ENCODE measurements at places on chromosomes 5 and 9. TPM values are rescaled to one million over a fixed set of nuclear protein-coding genes. Genes with fewer than 3 reads are reported as not detected.

DNA sequence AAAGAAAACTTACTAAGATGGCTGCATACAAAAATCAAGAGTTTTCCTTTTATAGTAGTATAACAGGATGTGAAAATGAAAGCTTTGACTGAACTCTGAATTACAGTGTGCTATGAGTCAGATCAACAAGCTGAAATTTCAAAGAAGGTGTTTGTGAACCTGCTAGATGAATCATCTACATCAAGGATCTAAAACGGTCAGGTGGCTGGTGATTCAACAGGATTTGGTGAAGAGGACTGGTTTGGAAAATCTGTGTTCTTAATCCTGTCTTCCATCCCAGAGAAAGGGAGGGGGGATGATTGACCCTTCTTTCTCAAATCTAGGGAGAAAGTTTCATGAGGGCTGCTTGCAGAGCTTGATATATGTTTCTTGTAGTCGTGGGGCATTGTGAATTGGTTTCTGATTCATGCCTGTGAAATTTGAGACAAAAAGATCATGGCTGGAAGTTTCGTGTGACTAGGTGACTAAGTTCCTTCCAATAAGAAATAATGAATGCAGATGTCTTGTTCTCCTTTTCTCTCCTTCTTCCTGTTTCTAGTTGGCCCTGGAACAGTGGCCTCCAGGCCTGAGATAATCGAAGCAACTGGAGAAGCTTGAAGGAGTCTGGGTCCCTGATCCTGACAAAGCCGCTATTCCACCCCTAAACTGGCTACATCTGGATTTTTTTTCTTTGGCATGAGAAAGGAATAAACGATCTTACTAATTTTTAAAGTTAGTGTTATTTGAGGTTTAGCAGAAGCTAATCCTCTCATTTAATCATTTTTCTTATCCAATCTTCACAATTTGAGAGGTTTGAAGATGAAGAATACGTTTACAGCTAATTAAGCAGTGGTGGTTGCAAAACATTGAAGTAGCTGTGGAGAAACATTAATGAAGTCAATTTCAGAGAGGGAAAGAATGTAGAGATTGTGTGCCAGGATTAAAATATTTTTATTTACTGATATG lies 67.2 kb downstream of the MRPS30 start:
- peak; percentile 98 for DNase-seq

- DNase-seq: no peak
These were observed 314.5 kb downstream of the ADGRV1 start for GRCh38 chr5:90873033-90873517.

- DNase-seq: no peak
These were observed 2.8 kb downstream of the GM2A start for GRCh38 chr5:151255621-151256286.

DNA sequence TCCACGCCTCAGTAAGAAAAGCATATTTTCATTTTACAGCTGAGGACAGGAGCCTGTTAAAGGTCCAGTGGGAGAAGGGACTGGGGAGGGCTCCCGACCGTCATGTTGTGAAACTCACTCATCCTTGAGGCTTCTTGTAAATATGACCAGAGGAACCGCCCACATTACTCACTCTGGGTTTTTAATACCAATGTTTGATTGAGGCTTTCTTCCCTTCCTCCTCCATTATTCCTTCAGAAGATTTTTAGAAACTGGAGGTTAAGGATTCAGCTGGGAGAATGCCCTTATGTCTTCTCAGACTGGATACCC lies 61.4 kb upstream of the GLRX start:
- no peak for DNase-seq

Gene FBXL7
- 4.4 TPM for total RNA-seq

GRCh38 chr5:157918811-157919742 lies 60.1 kb upstream of the CLINT1 start:
- no peak for DNase-seq

DNA sequence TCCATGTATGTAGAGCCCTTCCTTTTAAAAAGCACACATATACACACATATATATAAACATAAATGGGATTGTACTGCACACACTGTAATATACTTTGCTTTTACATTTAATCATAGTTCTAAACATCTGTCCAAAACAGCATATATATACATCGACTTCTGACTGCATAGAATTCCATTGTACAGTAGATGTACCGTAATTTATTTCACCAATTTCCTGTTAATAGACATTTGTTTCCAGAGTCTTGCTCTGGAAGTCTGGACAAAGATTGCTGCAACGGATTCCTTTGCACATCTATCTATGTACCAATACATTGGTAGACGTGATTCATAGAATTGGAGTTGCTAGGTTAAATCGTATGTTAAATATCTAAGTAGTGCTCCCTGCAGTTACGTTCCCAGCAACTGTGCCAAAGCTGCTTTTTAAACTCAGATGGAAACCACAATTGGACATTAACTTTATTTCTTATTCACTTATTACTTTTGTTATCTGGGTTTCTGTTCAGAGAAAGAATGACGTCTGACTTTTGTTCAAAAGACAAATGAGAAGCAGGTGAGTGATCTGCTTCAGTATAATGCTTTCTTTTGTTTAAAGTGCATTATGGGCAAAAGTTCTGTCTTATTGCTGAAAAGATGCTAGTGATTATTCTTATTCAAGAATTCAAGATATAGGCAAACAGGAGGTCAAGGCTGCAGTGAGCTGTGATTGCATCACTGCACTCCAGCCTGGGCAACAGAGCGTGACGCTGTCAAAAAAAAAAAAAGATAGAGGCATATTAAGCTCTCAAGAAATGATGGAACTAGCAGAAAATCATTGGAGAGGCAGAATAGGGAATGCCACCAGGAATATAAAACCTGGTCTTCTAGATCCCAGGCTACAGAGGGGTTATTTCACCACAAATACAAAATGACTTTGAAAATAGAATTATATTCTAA lies 138.2 kb downstream of the FGF1 start:
- DNase-seq: no peak

- DNase-seq: no peak
These were observed 145.6 kb downstream of the CNTLN start for GRCh38 chr9:17280350-17281012.

Gene FGF1
- 12.1 TPM for total RNA-seq

GRCh38 chr9:83681490-83681889 lies 26.3 kb downstream of the UBQLN1 start:
- no peak for DNase-seq

Gene TRIM14
- total RNA-seq: 9.4 TPM

- no peak for DNase-seq
These were observed 115.0 kb upstream of the CACNA1B start for GRCh38 chr9:137762414-137763061.

DNA sequence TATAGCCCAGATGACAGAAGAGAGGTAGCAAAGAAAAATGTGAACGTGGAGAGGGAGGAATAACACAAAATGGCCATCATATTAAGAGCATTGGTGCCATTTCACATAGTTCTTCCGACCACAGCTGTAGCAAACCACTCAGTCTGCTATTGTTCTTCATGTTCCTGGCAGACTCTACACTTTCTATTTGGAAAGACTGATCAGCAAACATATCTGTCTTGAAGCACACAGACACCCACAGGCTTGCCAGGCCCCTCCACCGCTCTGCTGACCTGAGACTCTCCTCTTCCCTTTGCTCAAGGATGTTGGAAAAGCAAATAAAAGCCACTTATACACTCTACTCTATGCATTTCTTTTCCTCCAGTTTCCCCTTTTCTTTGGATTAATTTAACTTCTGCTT lies 298.0 kb downstream of the FBXL7 start:
- no peak for DNase-seq

Gene ALDOB
- total RNA-seq: not detected

DNA sequence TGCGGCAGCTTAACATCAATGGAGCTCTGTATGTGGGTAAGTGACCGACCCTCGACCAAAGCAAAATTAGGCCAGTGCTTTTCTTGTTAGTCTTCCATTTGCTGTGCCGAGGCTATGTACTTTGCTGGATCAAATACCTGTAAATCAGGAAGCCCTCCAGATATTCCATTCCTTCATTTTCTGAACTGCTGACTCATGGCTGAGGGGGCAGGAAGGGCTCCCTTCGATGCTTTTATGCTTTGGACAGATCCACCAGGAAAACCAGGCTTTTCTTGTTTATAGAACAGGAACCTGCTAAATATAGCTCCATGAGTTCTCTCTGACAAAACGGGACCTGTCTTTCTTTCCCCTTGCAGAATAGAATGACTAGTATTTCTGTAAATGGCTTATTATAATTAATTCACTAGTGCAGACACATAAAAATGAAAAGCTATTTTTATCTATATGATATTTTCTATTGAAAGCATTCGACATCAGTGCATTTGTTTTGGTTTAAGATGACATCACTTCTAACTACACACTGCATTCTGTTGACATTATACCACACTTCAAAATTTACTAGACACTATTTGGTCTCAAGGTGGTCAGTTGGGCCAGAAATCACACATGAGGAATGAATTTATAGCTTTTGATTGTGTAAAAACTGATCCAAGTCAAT lies 93.3 kb downstream of the LIFR start:
- DNase-seq: peak; percentile 18

- DNase-seq: peak; percentile 90
These were observed 33.1 kb downstream of the RASA1 start for GRCh38 chr5:87300744-87301143.

Gene KIAA1191
- 92.4 TPM for total RNA-seq

Gene PLPPR1
- total RNA-seq: not detected

Gene FCHO2
- total RNA-seq: 11.2 TPM

DNA sequence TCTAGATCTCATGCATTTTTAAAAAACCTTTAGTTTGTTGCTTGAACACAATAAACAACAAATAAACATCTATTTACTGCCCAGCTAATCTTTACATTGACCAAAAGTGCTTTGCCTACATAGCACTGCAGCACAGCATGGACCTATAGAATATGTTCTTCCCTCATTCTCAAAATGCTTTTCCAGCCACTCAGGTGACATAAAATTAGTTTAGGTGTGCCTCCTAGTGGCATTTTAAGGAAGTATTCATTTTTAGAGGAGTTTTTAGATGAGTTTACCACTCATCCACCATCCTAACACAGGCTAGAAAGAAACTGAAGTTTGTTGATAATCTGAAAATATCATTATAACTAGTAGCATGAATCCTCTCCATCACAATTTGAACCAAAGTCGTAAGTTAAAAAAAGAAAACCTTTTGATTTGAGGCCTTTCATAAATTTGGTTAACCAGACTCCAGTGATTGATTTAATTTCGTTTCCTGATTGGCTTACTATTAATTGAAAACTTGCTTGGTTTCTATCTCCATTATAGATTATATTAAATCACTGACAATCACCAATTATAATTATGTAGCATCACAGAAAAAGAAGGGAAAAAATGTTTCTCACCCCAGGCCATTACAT lies 12.6 kb downstream of the PLGRKT start:
- no peak for DNase-seq

DNA sequence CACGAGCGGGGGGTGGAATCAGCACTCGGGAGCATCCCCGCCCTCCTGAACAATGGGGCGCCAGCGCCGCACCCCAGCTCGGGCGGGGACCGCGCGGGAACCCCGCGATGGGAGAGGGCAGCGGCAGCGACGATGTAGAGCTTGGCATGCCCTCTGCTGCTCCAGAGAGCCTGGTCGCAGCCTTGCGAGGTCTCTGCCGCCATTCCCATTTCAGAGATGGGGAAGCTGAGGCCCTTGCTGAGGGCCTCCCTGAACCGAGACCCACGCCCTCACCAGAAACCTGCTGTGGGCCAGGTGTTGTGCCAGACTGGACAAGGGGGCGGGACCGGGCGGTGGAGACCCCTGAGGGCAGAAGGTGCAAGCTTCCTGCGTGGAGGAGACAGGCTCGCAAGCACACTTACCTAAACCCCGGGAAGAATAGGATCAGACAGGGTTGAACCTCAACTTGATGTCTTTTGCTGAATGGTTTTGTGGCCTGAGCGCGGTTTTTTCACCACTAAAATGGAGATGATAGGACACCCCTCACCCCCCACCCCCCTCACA lies 647 bp upstream of the MEGF9 start:
- DNase-seq: no peak

- DNase-seq: no peak
These were observed 36.8 kb upstream of the TJP2 start for GRCh38 chr9:69137311-69137710.

DNA sequence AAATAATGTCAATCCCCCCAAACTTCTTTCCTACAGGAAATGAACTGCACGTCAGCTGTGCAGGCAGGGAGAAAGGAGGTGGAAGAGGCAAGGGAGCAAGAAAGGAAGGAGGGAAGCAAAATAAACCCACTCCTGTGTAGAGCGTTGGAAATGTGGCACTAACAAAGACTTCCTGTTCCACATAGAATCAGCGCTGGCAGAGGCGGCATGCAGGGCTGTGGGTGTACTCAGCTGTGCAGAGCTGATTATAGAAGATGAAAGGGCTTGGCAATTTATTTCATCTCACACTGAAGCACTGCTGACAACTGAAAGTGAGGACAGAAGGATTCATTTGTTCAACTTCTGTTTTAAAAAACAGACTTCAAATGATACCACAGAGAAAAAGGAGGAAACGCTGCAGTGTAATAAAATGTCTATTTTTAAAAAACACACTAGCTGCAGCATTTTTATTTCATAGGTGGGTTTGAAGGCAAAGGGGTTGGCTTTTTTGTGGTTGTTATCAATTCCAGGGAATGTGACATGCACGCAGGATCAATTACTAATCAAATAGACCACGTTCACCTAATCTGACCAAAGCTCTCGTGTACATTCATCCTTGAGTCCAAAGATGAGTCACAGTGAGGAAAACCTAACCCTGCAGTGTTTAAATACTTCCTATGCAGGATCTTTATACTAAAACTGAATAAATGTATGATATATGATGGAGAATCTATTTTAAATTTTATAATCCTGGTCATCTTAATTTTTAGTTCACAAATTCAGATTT lies 583.5 kb downstream of the ZNF608 start:
- DNase-seq: no peak

DNA sequence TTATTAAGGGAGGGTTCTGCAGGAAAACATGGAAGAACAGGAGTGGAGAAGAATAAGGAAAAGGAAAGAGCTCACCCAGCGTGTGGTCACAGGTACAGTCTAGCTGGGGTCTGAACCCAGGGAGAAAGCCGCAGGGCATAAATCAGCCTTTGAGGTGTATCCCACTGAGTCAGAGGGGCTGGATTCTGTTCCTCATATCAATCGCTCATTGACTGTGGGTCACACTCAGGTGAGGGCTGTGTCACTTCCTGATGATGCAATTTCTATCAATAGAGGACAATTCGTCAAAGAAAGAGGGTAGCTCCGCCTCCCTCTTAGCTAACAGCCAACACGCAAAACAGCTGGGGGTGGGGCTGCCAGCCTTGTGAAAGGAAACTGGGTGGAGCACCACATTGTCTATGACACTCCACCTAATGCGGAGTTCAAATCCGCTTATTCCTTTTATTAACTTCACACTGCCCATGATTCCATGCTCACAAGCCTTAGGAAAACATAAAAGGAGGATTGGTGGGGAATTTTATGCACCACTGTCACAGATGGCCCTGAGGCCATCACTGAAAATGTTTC lies 176.2 kb downstream of the ICE1 start:
- no peak for DNase-seq

Gene NEUROG1
- total RNA-seq: 0.04 TPM

Gene TTC1
- total RNA-seq: 62.7 TPM

- DNase-seq: no peak
These were observed 437.3 kb upstream of the MPDZ start for GRCh38 chr9:13716601-13717321.

GRCh38 chr9:87237336-87237735 lies 260.3 kb upstream of the DAPK1 start:
- no peak for DNase-seq

GRCh38 chr5:132377738-132378137 lies 8.2 kb downstream of the SLC22A5 start:
- no peak for DNase-seq

All from kidney epithelial cell (primary cell).